GM12878 (cell line): ENCODE measurements at places on chromosomes 5 and 9.

GRCh38 chr5:12237837-12238575 is 333.8 kb upstream of the CTNND2 start:
- DNase-seq: no peak

GRCh38 chr9:132214027-132214622 is 52.3 kb downstream of the NTNG2 start:
- DNase-seq: no peak

DNA sequence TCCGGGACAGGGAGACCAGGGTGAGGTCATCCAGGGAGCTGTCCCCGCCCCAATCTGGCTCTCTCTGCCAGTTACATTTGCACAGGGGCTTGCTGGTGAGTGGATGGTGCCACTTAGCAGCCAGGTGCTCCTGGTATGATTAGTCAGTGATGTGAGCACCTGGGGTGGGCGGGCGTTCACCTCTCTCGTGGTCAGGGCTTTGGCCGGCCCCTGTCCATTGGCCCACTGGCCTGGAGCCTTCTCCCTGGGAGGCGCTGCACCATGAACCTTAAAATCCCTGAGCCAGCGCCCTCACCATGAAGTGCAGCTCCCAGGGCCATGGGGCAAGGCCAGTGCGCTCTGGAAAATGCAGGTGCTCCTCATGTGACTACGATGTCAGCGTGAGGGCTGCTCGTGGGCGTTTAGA is 2.0 kb downstream of the NKD2 start:
- no peak for DNase-seq

- no peak for DNase-seq
Observed at GRCh38 chr9:38022995-38023394, 46.0 kb downstream of the SHB start.

GRCh38 chr5:145826895-145827674 is 8.1 kb downstream of the PRELID2 start:
- DNase-seq: no peak

GRCh38 chr5:81105261-81105877 is 127.8 kb upstream of the CKMT2 start:
- DNase-seq: no peak

- DNase-seq: no peak
Observed at GRCh38 chr5:120361941-120362340, 102.2 kb upstream of the PRR16 start.

DNA sequence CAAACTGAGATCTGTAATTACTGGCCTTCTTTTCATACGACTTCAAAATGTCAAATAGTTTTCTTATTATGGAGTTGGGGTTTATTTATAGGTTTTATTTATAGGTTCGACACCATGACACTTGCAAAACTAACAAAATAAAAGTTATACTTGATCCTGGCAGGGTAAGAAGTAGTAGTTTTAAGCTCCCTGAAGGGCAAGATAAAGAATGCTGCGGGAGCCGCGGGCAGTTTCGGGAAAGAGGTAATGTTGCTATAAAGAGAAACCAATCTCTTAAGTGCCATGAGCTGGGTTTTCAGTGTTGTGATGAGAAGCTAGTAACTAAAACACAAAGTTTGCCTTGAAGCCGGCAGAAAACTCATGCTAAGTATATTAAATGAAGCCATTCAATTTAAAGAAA is 24.8 kb downstream of the PTPN3 start:
- DNase-seq: no peak

GRCh38 chr9:112421771-112422222 is 41.9 kb downstream of the HSDL2 start:
- DNase-seq: no peak

GRCh38 chr5:80192507-80193241 is 63.2 kb downstream of the SERINC5 start:
- DNase-seq: no peak

GRCh38 chr9:4334410-4334813 is 34.5 kb upstream of the GLIS3 start:
- DNase-seq: no peak

GRCh38 chr5:159316519-159317383 is 13.5 kb downstream of the IL12B start:
- DNase-seq: no peak

GRCh38 chr5:111345731-111346130 is 121.5 kb downstream of the CAMK4 start:
- DNase-seq: no peak

GRCh38 chr9:136093995-136094881 is 851 bp downstream of the NACC2 start:
- no peak for DNase-seq

- no peak for DNase-seq
Observed at GRCh38 chr5:181265092-181265671, 4.2 kb upstream of the TRIM52 start.

GRCh38 chr5:149799965-149800516 is 69.9 kb downstream of the PPARGC1B start:
- no peak for DNase-seq

- no peak for DNase-seq
Observed at GRCh38 chr5:139711906-139712224, 63.7 kb downstream of the CXXC5 start.

DNA sequence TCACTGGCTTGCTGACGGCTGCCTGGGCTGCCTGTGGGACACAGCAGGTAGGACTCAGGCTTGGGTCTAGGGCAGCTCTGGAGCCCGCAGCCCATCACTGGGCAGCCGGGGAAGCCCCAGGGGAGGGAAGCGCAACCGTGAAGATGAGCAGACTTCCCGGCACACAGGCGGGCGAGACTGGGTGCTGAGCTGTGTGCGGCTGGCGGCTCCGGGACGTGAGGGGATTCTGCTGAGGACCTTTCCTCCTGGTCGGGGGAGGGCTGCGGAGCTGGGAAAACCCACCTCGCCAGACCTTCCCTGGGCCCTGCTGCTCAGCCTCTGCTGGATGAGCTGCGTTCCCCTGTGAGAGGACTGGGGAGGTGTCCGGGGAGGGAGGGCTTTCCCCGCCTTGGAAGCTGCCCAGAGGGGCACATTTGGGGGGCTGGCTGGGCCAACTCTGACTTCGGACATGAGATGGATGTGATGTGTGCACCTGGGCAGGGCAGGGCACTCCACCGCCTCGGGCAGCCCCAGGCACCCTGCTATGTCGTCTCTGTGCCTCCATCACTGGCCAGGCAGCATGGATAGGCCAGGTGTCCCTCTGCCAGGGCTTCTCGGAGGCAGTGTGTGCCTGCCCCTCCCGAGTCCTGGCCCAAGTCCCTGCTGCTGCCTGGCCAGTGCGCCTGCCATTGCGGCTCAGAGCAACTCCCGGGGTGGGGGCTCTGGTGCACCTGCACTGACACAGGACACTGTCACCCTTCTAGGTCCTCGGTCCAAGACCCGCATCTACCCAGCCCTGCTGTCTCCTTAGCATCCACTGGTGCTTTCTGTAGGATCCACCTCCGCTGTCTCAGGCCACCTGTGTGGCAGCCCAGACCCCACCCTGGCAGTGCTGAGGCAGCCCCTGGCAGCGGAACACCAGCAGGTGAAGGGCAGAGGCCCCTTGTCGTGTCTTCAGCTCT is 66.4 kb downstream of the COL5A1 start:
- DNase-seq: no peak

- DNase-seq: no peak
Observed at GRCh38 chr9:19620326-19620725, 168.5 kb downstream of the SLC24A2 start.

- DNase-seq: no peak
Observed at GRCh38 chr9:134965411-134965810, 47.7 kb upstream of the FCN1 start.

DNA sequence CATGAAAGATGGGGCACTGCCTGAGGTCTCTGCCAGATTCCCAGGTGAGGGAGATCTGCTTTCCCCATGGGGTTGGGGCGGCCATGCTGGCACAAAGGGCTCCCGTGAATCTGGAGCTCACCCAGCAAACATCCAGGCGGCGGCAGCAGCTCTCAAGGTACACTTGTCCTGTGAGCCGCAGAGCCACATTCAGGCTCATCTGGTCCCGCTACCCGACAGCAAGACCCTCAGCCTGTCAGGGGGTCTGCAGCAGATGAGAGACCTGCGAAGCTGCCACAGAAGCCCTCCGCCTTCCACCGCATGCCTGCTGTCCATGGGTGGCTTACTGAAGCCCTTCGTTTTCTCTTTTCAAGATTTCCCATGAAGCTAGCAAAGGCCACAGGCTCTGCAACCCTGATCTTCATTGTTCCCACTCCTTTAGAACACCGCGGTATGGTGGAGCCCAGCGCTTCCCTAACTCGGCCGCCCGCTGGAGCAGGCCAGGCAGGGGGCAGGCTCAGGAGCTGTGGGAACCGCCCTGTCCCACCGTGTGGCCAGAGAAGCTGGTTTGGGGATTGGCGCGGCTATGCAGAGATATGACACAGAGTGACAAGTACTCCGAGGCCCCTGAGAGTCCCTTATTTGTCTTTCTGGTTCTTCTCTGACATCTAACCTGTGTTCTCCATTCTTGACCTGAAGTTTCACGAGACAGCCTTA is 8.8 kb downstream of the LRRC14B start:
- no peak for DNase-seq

DNA sequence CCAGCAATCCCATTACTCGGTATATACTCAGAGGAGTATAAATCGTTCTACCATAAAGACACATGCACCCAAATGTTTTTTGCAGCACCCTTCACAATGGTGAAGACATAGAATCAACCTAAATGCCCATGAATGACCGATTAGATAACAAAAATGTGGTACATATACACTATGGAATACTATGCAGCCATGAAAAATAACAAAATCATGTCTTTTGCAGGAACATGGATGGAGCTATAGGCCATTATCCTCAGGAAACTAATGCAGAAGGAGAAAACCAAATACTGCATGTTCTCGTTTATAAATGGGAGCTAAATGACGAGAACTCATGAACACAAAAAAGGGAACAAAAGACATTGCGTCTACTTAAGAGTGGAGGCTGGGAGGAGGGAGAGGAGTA is 114.5 kb downstream of the HTR4 start:
- no peak for DNase-seq

- no peak for DNase-seq
Observed at GRCh38 chr9:227860-228259, 13.2 kb downstream of the DOCK8 start.

GRCh38 chr5:132277971-132278853 is 16.0 kb upstream of the SLC22A4 start:
- DNase-seq: no peak

DNA sequence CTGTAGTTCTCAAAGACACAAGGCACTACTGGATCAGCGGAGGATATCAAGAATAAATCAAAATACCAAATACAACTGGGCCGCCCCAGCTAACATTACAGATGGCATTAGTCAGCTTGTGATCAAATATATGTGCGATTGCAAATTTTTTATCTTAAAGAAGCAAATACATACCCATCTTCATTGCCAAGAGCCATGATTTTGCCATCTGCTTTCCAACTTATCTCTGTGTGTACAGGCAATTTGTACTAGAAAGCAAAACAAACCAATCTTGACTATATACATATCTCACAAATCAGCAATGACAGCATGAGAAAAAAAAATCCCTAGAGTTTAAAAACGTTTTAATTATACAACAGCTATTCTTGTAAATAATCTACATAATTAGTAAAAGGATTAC is 20.3 kb downstream of the GEMIN5 start:
- no peak for DNase-seq

- DNase-seq: no peak
Observed at GRCh38 chr9:126509718-126510117, 104.0 kb upstream of the LMX1B start.

- DNase-seq: no peak
Observed at GRCh38 chr5:135051399-135051798, 17.4 kb upstream of the PITX1 start.

DNA sequence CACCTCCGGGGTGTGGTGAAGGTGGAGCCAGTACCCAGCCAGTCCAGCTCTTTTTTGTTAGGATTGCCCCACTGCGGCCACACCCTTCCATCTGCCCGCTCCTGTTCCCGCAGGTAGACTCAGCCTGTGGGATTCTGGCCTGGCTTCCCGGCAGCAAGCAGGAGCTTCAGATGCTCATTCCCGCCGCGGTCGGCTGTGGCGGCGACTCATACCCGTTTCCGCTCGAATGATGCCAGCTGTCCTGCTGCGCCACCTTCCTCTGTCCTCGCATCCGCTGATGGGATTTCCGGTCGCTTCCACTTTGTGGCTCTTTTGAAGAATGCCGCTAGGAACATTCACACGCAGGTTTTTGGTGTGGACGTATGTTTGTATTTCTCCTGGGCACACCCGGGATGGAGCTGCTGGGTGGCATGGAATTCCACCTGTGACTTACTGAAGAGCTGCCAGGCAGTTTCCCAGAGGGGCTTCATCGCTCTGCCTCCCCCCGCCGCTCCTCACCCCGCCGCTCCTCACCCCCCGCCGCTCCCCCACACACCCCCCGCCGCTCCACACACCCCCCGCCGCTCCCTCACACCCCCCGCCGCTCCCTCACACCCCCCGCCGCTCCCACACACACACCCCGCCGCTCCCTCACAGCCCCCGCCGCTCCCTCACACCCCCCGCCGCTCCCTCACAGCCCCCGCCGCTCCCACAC is 60.3 kb downstream of the TENT4A start:
- no peak for DNase-seq

DNA sequence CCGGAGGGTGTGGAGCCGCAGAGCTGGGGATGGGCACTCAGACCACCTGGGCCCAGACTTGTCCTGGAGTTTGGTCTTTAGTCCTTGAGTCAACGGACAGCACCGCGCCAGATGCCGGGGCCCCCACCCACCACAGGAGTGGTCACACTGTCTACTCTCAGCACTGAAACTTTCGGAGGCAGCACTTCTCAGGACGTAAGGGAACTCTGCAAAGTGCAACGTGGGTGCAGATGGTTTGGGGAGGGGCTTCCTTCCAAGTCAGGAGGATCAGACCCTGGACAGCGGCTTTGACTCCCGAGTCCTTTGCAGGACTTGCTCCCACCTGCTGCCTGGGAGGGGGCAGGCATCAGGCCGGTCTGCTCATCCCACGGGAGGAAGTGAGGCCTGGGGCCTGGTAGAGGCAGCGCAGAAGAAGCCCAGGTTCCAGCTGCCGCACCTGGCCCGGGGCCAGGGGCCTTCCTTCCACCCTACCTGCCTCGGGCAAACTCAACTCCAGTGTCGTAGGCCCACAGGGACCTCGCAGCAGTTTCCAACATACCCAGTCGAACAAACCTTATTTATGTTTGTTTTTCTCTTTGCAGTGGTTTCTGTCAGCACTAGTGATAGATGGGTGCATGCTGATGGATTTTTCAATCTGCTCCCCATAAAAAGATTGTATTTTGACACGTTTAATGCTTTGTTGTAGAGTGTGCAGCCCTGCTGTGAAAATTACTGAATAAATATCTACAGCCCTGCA is 149.8 kb upstream of the PPP1R26 start:
- DNase-seq: no peak

DNA sequence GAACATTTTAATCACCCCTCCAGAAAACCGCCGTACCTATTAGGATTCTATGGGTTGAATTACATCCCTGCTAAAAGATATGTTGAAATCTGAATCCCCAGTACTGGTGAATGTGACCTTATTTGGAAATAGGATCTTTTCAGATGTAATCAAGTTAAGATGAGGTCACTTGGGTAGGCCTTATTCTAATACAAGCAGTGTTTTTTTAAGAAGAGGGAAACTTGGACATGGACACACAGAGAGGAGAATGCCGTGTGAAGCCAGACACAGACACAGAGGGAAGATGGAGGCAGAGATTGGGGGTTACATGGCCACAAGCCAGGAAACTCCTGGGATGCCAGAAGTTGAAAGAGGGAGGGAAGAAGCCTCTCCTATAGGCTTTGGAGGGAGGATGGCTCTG is 183.5 kb downstream of the GNA14 start:
- no peak for DNase-seq
